ENCODE measurements at places on chromosomes 6 and 20.
A peak's percentile ranks its signal among the peaks of the same experiment; 100 is the strongest.

DNA sequence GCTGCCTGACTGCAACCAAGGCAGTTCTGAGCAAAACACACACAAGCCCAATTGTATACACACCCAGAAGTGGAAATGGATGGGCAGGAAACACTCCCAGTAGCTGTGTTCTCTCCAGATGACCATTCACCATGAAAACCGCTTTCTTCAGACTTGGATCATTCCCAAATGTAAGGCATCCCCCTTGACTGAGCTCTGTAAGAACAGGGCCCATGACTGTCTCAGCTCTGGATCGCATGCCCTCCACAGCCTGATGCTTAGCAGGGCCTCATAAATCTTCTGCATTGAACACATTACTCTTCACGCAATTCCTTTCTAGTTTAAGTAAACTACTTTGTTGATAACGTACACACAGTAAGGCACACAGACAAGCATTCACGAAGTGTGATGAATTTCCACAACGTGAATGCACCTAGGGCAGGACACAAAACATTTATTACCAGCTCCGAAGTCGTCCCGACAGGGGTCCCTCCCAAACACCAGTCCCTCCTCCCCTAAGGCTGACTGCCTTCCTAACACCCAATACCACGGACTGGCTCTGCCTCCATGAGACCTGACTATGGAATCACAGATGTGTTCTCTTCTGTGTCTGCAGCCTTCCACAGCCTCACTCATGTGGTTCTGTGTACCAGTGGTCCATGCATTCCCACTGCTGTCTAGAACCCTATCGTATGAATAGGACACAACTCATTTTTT lies 31.7 kb downstream of the BMP7 start:
- DNase-seq = no peak

- no peak for DNase-seq
Measured at GRCh38 chr6:168216117-168216516, 103.5 kb downstream of the DACT2 start.

DNA sequence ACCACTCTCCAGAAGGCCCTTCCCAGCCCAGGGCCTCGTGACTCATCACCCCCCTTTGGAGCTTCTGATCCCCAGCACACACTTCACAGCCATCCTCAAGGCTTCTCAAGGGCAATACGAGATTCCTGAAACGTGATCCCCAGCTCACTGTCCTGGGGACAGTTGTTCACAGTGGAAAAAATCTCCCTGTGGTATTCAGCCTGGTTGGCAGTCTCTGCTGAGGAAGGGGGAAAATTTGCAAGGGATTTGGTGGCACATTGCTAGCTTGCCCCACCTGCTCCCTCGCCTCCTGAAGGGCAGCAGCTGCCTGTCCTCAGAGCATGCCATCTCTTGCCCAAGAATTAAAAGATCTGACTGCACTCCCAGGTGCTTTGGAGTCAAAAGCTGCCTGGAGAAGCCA lies 20.7 kb upstream of the PKHD1 start:
- no peak for DNase-seq

DNA sequence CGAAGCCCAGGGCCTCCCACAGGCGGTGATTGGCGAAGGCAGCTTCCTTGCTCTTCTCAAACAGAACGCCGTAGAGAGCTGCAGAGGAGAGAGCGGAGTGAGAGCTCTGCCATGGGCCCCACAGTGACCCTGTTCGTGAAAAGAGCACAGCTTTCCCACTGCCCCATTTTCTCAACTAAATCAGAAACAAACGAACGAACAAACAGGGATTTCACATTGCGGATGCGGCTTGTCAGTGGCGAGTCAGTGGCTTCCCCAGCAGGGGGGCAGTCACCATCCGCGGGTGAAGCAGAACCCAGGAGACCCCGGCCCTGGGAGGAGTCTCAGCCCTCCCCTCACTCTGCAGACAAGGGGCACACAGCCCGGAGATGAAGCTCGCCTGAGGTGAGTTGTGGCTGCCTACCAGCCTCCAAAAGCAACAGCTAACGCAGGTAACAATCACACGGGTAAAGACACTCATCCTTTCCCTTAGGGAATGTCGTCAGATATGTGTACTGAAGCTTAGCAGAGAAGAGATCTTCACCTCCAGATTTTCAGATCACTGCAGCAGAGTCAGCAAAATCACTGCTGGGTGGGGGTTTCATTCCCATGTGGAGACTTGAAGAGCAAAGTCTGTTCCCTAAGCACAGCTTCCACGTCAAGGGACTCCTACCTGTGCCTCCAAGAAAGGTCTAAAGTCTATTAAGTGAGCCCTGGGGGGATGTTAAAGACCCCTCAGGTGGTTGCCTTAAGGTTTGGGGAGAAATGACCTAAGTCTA lies 51.2 kb upstream of the GPR31 start:
- no peak for DNase-seq

- DNase-seq = no peak
Measured at GRCh38 chr6:3698021-3698420, 53.5 kb downstream of the PXDC1 start.

DNA sequence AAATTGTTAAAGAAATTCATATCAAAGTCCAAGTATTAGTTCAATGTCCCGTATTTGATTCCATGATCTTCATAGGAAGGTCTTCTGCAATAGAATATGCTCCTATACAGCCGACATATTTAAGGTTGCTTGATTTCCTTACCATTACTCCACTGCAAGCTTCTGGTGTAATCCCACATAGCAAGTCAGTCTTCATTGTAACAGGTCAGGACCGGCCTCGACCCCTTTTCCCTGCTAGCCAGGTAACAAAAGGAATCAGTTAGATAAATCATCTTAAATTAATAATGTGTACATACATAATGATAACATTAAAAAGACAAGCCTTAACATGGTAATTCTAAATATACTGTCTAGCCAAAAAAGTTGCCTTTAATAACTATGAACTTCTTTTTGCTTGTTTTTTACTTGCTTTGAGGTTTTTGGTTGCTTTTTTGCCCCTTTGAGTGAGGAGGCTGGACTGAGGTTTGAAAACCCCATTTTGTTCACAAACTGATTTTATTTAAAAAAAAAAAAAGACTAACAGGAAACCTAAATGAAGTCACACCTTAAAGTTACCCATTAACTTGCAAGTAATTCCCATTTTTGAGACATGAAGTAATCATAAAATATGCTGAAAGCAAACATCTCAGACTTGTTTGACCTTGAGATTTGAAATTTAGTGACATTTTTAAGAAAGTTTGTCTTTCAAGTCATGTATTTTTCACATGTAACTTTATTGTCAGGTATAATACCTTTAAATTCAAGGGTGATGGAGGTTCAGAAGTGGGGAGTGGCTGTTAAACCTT lies 19.2 kb upstream of the SNX14 start:
- no peak for DNase-seq

DNA sequence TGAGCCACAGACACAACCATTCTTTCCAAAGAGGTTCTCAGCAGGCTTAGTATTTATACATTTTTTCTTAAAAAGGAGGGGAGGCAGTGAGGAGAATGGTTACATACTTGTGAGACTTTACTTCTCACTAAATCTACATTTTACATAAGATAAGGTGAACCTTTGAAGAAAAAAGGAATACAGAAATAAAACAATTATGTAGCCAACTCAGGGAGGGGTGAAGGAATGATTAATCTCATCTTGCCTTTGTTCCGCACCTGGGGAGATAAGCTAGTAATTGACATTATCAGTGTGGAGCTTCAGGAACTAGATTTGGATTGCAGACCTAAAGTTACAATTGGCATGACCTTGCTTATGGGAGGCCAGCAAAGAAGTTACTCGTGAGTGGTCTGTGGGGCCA lies 221.8 kb upstream of the GGTLC1 start:
- DNase-seq = no peak

- DNase-seq = no peak
Measured at GRCh38 chr6:3803627-3804468, 45.3 kb upstream of the FAM50B start.

DNA sequence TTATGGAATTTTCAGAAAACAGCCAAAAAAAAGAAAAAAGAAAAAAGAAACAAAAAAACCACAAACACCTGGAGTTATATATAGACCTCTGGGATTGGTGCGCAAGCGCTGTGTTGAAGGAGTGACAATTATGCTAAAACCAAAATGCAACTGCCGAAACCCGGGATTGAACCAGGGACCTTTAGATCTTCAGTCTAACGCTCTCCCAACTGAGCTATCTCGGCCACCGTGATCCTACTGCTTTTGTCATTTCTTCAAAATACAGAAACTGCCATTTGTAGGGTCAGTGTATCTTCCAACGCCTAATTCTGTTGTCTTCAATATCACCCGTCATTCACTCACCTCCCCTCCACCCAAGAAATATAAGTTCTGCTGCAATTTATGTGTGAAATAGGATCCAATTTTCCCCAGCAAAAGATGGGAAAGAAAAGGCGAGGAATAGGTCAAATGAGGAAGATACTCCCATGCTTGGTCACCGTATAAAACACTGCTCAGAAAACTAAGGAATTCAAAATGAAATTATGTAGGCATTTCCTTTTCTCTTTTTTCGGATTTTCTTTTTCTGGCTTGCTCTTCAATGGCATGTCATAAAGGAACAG lies 116.0 kb downstream of the TRIM27 start:
- no peak for DNase-seq

DNA sequence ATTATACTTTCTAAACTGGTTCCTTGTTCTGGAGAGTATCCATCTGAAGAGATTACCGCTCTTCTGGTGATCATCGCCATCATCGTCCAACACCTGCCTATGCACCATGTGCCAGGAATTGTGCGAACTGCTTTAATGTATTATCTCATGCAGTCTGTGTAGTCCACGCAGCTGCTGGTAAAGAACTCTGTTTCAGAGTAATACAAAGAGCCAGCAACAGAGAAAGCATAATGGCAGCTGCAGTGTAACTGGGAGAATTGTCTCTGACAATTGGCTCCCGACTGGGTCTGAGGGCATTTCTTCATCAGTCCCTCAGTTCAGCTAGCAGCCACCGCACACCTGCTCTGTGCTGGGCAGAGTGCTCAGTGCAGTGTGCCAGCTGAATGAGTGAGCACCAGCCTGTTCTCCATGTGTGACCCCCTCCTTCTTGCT lies 383.4 kb downstream of the GRIK2 start:
- DNase-seq = no peak

DNA sequence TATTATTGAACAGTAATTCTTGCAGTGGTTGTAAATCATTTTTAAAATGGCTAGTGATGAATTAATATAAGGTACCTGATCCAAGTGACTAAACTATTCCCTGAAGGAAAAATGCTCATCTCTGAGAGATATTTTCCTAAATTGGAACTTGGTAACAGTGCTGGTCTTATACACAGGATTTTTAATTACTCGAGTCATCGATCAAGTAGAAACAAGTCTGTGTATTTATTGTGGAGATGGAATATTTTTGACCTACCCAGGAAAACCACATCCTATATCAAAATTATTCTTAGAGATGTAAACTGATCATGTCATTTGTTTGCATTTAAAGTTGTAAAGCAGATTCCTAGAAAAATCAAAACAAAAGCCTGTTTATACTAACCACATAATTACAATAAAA lies 166.9 kb downstream of the MOXD1 start:
- DNase-seq = no peak

- DNase-seq = no peak
Measured at GRCh38 chr6:131575834-131576478, 2.9 kb downstream of the ARG1 start.

- no peak for DNase-seq
Measured at GRCh38 chr6:81792826-81793225, 40.3 kb upstream of the TENT5A start.

- DNase-seq = no peak
Measured at GRCh38 chr6:27591699-27592480, 119.0 kb upstream of the ZNF184 start.

DNA sequence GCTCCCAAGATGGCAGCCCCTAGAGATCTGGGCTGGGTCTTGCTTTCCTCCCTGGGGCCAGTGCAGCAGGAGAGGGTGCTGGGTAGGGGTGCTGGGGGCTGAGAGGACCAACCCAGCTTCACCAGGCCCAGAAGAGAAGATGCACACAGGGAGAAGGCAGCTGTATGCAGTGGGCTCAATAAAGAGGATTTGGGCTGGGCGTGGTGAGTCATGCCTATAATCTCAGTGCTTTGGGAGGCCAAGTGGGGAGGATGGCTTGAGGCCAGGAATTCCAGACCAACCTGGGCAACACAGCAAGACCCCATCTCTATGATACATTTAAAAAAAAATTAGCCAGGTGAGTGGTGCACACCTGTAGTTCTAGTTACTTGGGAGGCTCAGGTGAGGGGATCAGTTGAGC lies 25.7 kb upstream of the EMILIN3 start:
- DNase-seq = no peak

GRCh38 chr6:127952831-127953230 lies 52.0 kb upstream of the THEMIS start:
- DNase-seq = no peak

GRCh38 chr20:56689318-56689717 lies 60.2 kb downstream of the TFAP2C start:
- no peak for DNase-seq

DNA sequence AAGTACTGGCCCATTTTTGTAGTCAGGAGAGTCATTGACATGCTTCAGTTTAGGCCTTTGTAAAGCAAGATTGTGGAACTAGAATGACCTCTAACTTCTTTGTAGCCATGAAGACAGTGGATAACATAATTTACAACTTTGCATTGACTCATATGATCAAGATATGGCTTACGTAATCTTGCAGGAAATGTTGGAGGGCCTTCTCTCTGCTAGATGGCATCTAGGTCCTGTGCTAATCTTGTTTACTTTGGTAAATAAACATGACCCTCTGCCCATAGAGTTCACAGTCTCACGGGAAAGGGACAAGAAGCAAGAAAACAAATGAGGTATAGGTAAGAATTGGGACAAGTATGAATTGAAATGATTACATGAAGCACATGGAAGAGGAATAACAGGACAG lies 355.2 kb upstream of the ARID1B start:
- DNase-seq = no peak

- DNase-seq = peak; percentile 30
Measured at GRCh38 chr6:143536461-143536865, 24.9 kb upstream of the FUCA2 start.

GRCh38 chr6:150964765-150965164 lies 99.3 kb downstream of the MTHFD1L start:
- no peak for DNase-seq

GRCh38 chr6:160978141-160978901 lies 13.2 kb upstream of the MAP3K4 start:
- no peak for DNase-seq

DNA sequence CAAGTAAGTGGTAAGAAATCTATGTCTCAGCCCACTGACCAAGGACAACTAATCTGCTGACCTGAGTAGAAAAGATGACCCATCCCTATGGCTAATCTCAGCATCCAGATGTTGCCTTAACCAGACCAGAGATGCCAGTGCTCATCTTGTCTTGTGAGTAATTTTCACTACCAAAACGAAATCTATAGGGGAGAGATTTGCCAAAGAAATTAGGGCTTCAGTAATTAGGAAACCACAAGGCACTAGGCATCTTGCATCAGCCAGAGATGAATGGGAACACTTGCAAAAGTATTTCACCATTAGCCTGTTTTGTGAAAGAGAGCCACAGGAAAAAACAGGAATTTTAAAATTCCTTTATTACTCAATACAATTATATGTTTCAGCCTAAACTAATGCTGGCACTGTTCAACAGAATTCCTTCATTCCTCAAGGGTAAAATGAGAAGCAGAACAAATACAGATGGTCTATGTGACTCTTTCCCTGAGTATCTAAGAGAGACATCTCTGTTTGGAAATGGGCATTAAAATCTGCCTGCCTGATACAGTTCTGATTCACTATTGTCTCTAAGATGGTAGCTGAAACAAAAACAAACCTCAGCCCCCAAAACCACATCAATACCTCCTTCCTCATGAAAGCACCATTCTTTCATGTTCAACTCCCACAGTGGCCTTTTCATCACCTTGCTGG lies 87.8 kb downstream of the GMDS start:
- DNase-seq = no peak
